ENCODE measurements at places on chromosomes 16 and 17.
A peak's percentile ranks its signal among the peaks of the same experiment; 100 is the strongest.

DNA sequence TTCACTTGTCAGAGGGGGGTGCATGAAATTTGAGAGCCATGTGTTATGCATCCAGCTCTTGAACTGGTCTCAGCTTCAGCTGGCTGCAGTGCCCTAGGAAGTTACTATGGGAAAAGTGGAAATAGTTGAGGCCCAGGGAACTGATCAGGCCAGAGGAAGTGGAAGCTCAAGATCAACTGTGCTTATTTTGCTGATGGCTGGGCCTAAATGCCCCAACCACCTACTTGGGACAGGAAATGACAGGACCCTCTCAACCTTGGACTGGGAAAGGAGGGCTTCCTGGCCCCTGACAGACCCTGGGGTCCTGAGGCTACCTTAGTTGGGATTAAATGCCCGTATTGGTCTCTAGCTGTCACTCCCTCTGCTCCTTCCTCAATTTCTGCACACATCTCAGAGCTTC lies 1.2 kb upstream of the TAOK2 start:
- DNase-seq: no peak

- DNase-seq: peak; percentile 52
Observed at GRCh38 chr17:68972119-68972704, 17.0 kb upstream of the ABCA8 start.

DNA sequence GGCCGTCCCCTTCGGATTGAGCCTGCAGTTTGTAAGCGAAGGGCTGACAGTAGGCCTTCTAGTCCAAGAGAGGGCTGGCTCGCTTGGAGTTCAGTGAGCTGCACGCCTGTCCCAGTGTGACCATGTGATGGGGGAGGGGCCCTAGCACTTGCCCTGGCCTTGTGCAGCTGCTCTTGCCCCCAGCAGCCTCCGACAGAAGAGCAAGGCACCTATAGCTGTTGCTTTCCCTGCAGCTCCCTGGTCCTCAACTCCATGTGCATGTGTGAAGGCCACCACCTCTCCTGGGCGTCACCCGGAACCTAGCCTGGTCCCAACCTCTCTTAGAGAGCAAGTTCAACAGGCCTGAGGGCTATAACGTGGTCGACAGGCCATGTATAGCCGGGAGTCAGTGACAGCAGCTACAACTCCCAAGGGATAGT lies 5.6 kb downstream of the SPHK1 start:
- DNase-seq: no peak

DNA sequence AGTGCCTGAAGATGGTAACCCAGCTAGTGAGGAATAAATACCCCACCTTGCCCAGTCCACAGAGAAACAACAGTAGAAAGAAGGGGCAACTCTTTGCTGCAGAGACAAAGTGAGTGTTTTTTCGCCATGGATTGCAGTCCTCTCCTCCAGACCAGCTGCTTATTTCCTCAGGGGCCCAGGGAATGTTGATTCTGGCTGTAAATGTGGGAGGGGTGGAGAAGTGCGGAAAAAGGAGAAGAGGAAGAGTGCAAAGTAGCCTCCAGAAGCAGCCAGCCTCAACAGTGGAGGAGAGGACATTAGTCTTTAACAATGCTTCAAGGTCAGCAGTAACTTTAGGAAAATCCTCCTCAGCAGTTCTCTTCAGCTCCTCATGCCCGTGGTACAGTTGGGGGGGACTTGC lies 8.1 kb upstream of the PHLPP2 start:
- no peak for DNase-seq

GRCh38 chr16:4110680-4111079 lies 5.6 kb downstream of the ADCY9 start:
- no peak for DNase-seq

DNA sequence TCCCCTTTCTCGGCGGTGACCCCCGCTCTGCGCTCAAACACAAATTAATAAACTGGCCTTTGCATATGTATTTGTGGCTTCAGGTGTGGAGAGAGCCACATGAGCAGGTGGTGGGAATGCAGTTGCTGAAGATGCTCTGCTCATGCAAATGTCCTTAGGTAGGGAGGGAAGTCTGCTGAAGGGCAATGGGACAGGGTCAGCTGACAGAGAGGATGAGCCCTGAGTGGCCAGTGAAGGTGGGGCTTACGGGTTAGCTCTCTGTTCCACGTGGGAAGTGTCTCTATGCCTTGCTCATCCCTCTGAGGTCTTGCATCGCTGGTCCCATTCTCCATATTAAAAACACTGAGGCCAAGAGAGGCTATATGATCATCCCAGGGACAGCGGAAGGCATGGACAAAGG lies 74.2 kb upstream of the CCL1 start:
- no peak for DNase-seq

DNA sequence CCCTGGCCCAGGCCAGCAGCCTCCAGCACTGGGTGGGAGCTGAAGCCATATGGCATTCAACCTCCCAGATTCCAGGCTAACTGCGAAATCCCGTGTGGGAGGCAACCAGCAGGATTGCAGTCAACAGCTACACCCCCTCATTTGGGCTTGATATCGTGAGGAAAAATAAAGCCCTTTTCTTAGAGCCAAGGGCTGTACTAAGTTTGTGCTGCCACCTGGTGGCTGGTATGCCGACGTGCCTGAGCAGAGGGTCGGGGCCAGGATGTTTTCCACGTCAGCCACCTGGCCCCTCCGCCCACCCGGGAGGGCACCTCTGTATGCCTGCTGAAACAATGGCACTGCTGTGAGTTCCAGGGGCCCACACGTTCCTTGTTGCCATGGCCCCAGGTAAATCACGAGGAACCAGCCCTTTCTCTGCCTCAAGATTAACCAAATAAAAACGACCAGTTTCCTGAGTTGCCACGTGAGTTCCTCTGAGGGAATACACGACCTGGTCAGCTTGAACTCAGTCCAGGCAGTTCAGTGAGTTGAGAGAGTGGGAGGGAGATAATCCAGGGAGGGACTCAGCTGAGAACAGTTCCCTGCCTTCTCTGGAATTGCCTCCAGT lies 9.0 kb downstream of the TMEM98 start:
- DNase-seq: peak; percentile 84
